Adipocyte (in vitro differentiated cells): ENCODE measurements at places on chromosomes 6 and 20.

GRCh38 chr6:12529364-12530019, 187.1 kb upstream of the PHACTR1 start:
- DNase-seq = no peak

- peak; percentile 12 for DNase-seq
Measured at GRCh38 chr20:18702736-18703135, 110.8 kb upstream of the SCP2D1 start.

- peak; percentile 20 for DNase-seq
Measured at GRCh38 chr20:25076731-25077609, 5.0 kb downstream of the VSX1 start.

DNA sequence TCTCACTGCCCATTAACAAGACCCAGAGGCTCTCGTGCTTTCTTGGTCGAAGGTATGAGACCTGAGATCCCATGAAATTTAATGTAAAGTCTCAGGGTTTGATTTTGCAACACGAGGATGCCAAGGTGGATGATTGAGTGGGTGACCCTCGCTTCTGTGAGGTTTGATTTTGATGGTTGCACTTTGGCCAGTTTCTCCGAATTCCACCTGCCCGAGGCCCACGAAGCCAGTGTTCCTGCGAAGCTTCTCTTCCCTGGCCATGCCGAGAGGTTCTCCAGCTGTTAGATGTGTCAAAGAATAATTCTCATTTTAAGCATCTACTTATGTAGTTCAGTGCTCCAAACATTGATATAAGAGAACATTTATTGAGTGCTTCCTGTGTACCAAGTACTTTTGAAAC, at the start of gene KIF25:
Gene KIF25, plus strand, starts transcription at position 30 of the 400 bp plus-strand sequence. CDS start 31,915 bp downstream, outside the sequence.
- DNase-seq = no peak

DNA sequence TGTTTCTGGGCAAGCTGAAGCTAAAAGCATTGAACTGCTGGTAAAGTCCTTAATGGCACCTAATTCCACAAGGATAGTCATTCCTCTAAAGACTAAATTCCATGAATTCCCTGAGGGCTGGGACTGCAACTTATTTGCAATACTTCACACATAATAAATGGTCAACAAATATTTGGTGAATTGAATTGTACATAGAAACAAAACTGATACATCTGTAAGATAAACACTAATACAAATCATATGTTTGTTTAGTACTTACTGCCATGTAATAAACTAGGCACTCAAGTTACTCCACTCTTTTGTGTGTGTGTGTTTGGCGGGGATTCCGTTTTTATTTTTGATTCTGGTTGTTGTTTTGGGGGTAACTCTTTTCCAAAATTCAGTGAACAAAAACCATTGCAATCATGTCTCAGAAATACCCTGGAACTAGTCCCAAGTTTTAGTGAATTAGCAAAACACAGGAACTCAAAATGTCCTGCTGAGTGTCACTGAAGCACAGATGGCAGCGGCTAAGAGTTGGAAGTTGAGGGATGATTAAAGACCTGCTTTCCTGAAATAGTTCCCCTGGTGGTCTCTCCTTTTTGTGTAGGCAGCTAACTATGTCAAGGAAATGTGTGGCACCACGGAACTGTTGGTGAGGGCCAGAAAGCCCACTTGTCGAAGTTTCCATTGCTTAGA, 74.8 kb upstream of the SNRPB2 start:
- DNase-seq = no peak

DNA sequence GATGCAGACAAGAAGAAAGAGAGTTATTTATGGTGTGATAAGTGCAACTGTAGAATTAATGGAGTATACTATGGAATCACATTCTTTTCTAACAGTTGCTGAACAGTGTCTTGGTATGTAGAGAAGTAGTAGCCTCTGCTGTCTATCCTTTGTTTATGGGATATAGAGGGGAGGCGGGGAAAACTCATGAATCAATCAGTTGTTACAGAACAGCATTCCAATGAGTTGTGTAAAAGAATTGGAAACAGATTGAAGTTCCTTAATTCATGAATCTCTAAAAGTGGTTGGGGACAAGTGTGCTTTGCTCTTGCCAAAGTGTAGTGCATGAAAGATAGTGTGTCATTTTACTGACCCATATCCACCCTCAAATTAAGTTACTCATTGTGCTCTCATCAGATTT, 77.7 kb downstream of the FLRT3 start:
- peak; percentile 53 for DNase-seq

GRCh38 chr6:129195643-129196042, 312.7 kb downstream of the LAMA2 start:
- DNase-seq = peak; percentile 34

DNA sequence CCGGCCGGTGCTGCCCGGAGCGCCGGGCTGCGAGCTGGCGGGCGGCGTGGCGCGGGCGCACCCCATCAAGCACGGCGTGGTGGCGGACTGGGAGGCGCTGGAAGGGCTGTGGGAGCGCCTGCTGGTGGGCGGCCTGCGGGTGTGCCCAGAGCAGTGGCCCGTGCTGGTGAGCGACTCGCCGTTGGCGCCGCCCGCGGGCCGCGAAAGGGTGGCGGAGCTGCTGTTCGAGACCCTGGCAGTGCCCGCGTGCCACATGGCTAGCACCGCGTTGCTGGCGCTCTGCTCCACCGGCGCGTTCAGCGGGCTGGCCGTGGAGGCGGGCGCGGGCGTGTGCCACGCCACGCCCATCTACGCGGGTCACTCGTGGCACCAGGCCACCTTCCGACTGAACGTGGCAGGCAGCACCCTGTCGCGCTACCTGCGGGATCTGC, 517 bp downstream of the ACTL10 start:
- peak; percentile 63 for DNase-seq

GRCh38 chr20:53880108-53880641, 190.2 kb downstream of the BCAS1 start:
- DNase-seq = no peak

GRCh38 chr6:128803911-128804310, 79.0 kb upstream of the LAMA2 start:
- peak; percentile 41 for DNase-seq

DNA sequence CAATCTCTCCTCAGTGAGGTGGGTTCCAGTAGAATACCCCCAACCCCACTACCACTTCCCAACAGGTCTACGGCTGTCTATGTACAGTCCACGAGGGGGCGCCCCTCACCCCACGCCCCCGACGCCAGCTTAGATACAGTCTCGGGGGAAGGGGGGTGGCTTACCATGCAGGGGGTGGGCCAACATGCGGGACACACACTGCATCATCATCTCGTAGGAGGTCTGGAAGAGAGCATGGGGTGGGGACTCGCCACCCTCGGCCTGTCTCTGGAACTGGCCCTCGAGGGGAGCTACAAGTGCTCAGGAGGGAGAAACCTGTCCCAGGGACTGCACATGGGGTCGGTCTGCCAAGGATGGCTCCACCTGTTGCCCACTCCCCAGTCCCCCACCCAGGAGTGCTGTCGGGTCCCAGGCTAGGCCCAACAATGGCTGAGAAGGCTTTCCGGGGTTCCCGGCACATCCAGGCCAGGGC, 8.5 kb downstream of the MTCH1 start:
- DNase-seq = no peak

DNA sequence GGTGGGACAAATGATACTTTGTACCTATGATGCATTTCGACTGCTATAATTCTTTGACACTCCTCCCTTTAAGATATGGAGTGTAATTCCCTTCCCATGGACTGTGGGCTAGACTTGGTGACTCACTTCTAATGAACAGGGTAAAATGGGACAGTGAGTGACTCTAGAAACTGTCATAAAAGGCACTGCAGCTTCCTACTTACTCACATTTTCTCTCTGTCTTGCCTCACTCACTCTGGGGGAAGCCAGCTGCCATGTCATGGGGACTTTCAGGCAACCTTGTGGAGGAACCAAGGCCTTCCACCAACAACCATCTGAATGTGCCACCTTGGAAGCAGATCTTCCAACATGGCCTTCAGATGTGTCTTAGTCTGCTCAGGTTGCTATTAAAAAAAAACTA, 12.9 kb upstream of the GFOD1 start:
- DNase-seq = no peak

DNA sequence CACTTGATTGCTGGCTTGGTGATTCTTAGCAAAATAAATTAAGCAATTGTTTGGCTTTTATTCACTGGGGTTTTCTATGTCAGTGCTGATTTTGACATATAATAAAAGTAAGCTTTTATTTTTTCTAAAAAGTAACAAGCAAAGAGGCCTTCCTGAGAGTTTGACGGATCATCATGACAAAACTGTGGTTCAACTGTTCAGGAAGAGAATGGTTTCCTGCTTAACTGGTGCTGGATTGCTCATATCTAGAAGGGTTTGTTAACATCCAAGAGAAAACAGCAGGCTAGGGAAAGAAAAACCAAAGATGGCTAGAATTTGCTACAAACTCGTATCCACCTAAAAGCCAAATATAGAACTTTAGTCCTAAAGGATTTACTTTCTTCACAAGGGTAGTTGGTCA, 21.2 kb downstream of the SERPINB1 start:
- no peak for DNase-seq

DNA sequence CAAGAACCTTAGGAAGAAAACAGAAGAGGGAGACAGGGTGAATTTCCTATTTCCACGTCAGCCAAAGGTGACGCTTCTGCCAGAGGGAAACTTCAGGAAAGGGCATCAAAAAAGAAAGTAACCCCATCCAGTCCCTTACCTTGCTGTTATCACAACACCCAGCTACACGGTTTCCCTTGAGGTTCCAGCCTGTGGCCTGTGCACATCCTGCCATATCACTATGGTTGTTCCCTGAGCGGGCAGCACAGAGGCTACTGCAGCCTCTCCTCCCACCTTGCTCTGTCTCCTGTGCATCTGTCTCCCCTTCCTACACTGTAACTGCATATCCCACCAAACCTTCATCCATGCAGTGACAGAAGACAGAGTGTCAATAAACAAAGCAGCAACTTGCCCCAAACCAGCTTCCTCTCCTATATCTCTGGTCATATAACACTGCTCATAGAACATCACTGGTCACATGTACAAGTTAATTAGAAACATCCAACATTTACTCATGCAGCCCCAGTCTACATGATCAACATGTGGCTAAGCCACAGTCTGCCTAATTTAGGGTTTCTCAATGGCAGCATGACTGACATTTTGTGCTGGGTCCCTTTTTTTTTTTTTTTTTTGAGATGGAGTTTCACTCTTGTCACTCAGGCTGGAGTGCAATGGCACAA, 54.7 kb downstream of the GFOD1 start:
- no peak for DNase-seq

DNA sequence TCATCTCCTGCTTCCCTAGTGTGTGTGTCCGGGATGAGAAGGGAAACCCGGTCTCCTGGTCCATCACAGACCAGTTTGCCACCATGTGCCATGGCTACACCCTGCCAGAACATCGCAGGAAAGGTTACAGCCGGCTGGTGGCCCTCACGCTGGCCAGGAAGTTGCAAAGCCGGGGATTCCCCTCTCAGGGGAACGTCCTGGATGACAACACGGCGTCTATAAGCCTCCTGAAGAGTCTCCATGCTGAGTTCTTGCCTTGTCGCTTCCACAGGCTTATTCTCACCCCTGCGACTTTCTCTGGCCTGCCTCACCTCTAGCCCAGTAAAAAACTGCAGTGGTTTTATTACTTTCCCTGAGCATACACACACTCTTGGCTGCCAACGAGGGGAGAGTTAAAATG, 23.9 kb upstream of the C6orf141 start:
- no peak for DNase-seq

- no peak for DNase-seq
Measured at GRCh38 chr6:156597095-156597494, 180.1 kb upstream of the ARID1B start.

DNA sequence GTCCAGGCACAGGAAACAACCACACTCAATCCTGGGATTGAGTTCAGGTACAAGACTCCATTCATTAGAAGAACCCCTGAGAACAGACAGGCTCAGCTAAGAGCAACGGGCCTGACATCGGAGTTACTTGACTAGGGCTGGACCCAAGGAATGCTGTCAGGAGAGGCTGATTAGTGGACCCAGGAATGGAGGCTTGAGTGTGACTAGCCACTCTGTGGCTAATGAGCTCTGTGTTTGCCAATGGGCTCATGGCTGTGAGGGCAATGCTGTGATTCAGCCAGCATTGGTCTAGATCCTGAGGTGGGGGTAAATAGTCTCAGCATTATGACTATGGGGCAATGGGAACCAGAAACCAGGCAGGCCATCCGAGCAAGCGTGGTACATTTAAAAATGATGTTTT, 71.8 kb downstream of the RIOK1 start:
- no peak for DNase-seq

DNA sequence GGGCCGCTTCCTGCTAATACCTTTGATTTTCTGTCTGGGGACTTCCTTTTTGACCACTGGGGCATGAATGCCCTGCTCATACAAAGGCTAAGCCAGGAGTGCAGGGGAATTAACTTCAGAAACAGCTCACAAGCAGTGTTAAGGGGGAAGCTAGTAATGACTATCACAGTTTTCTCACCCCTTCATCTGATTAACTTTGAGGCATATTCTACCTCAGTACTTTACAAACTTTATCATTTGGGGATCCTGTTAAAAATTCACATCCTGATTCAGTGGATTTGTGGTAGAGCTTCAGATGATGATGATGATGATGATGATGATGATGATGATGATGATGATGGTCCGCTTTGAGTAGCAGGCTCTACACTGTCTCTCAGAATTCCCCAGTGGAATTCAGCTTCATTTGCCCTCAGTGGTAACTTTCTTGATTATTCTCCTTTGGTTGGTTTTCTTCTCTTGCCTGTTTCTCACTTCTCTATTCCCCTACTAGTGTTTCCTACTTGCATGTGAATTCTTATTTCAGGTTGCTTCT, 78.4 kb upstream of the TMEM170B start:
- DNase-seq = no peak

- no peak for DNase-seq
Measured at GRCh38 chr20:63748070-63748933, 8.7 kb downstream of the SLC2A4RG start.

GRCh38 chr6:7543789-7544424, 2.4 kb downstream of the DSP start:
- peak; percentile 61 for DNase-seq

GRCh38 chr6:43181942-43182860, at the start of gene CUL9:
TSS of gene CUL9 (plus strand) at chr6:43182196. CDS start at chr6:43184311, 2,115 bp downstream.
- DNase-seq = peak; percentile 90

DNA sequence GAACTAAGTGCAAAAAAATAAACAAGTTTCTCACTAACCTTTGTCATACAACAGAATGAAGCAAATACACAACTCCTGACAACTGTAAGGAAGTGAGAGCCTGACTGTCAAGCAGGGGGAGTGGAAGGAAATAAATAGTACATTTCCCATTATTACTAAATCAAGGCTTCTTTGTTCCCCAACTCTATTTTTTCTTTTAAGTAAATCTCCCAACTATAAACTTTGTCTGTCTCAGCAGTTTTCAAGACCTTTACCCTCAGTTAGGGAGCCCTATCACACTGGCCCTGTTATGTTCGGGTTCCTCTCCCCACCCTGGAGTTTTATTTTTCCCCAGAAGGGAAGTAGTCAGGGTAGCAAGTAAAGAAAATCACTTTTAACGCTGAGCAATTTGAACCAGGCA, 24.1 kb upstream of the IPCEF1 start:
- no peak for DNase-seq
